ENCODE measurements at places on chromosomes 1 and 21.

DNA sequence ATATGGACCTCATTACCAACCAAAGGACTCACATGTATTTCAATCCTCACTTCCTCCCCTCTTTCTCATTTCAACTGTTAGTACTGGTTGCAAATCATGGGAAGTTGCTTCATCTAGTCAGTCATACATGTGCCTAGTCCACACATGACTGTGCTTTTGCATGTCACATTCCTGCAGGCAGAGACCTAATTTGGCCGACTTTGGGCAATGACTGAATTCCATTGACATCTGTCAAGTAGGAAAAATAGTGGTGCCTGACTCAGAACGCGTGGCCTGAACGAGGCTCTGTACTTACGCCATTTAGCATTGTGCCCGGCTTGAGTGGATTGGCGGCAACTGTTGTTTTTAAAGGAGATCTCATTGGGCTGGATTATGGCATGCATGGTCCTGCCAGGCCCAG lies 18.0 kb downstream of the PTPRU start:
- DNase-seq, result no peak

DNA sequence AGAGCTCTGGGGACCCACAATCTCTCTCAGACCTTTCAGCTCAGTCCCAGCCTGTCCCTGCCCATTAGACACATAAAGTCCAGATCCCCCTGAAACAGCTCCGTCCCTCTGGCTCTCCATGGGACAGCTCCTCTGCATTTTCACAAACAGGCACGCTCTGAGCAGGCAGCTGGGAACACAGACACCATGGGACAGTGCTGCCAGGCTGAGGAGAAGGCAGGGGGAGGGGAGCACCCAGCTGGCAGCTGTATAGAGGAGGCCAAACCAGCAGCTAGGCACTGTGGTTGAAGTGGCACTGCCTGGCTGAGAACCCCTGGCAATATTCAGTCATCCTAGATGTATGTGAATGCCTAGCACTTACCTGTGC lies 2.0 kb downstream of the TMEM63A start:
- DNase-seq, result no peak

GRCh38 chr1:76868154-76868882 lies 1.0 kb downstream of the ST6GALNAC5 start:
- DNase-seq, result no peak

GRCh38 chr1:25020173-25020845 lies 90.2 kb upstream of the RUNX3 start:
- DNase-seq, result no peak

DNA sequence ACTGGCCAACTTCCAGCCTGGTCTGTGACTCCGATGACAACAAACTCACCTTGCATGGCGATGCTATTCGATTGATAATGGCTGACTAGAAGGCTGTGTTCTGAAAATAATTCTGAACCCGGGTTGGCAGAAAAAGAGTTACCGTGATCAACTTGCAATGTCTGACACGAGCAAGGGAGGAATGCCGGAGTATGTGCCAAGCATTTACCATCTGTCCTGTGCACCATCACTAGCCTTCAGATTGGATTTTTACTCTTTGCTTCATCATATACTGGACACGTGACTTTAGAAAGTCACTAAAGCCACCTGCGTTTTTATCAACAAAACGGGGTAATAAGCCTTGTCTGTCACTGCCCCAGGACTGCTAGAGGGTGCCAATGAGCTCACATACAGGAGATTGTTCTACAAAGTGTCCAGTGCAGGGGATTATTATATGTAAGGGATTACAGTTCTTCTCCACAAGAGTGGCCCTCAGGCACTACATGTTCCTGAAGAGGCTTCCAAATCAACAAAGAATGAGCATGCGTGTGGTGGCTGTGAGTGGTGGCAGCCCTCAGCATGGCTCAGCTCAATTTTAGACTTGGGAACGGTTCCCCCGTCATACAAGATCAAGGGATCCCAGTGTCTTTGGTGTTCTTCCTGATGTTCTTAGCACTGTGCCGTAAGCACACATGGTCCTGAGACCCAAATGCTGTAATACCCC lies 35.8 kb downstream of the SSBP3 start:
- DNase-seq, result no peak

- DNase-seq, result no peak
Observed at GRCh38 chr1:38804062-38804886, 55.3 kb downstream of the RRAGC start.

GRCh38 chr1:150134537-150134936 lies 15.2 kb upstream of the PLEKHO1 start:
- no peak for DNase-seq

- no peak for DNase-seq
Observed at GRCh38 chr1:3004285-3005205, 16.7 kb upstream of the ACTRT2 start.

- no peak for DNase-seq
Observed at GRCh38 chr21:36750576-36750959, 51.7 kb downstream of the SIM2 start.

DNA sequence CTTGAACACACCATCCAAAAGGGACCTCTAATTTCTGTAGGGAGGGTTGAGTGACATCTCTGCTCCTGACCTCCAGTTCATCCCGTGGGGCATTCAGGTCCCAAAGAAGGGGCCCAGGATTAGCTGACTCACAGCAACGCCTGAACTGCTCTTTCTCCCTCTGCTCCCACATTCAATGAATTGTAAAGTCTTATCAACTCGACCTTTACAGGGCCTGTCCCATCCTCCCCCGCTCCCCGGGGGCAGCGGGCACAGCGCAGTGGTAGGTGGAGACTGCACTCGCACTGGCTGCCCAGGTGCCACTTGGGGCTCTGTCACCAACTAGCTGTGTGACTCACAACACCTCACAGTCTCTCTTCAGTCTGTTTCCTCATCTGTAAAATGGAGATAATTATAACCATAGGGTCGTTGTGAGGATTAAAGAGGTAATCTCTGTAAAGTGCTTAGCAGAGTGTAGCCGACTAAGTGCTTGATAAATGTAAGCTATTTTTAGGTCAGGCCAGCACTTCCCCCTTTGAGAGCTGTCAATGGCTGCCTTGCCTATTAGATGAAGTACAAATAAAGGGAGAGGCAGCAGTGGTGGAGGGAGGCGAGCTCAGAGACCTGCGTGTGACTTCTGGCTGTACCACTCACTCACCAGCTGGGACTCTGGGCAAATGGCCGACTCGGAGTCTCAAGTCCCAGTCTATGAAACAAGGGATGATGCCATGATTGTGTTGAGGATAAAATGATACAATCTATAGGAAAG lies 637 bp upstream of the MYBPHL start:
- no peak for DNase-seq

GRCh38 chr1:43317817-43318471 lies 17.2 kb downstream of the TIE1 start:
- no peak for DNase-seq

DNA sequence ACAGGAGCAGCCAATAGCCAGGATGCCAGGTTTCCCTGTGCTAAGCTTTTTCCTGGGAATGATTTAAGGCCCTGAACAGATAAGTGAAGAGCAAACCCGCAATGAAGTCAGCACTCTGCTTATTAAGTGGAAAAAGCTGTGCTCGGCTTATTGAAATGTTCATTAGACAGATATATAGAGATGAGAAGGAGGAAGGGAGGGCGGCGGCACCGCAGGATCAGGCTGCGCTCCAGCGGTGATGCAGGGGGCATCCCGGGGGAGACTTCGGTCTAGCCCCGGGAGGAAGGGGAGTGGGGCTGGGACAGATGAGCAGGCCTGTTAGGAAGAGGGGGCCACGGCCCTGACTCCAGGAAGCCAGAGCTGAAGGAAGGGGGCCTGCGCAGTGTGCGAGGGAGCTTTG lies 115.0 kb downstream of the TMEM53 start:
- no peak for DNase-seq

DNA sequence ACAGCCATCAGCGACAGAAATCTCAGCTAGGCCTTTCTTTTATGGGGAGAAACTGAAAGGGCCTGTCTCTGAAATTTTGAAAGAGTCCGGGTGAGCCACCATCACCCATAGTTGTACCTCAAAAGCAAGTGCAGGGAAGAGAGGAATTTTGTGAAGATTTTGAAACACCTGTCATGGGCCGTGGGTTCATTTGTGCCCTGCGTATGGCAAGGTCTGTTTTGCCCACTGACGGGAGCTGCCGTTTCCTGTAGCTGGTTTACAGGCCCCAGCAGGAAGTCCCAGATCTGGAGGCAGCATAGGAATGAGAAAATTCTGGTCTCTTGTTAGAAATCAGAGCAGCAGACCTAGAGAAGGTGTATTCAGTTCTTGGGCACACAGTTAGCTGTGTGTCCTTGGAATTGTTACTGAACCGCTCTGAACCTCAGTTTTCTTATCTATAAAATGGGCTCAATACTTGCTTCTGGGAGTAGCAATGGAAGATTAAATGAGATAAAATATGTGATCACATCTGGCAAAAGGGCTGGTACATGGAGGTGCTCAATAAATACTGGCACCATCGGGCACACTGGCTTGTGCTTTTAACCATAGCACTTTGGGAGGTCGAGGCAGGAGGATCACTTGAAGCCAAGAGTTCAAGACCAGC lies 52.5 kb downstream of the MAN1C1 start:
- DNase-seq, result no peak

DNA sequence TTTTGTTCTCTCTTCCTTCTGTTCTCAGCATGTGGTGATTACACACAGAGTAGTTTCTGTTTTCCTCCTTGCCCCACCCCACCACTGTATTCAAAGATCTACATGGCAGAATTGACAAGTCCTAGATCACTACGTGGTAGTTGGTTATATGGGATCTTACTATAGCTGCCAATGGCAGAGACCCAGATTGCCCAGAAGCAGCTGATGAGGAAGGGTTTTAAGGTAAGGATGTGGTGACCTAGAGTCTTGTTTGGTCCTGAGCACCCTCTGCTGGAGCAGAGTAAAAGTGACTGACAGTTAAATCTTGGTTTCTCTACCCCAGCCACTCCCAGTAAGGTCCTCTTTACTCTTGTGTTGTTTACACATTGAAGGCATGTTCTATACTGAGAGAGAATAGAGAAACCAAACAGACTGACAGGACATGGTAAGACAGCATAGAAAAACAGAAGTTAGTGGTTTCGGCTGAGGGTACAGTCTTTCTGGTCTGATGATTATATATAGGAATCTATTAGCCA lies 22.8 kb upstream of the STRIP1 start:
- no peak for DNase-seq

- no peak for DNase-seq
Observed at GRCh38 chr1:76857138-76857537, 10.1 kb upstream of the ST6GALNAC5 start.

- DNase-seq, result no peak
Observed at GRCh38 chr1:174204697-174205308, 45.5 kb downstream of the RABGAP1L start.

- DNase-seq, result no peak
Observed at GRCh38 chr1:10267319-10267718, 56.9 kb downstream of the KIF1B start.

GRCh38 chr1:10286244-10286643 lies 75.9 kb downstream of the KIF1B start:
- no peak for DNase-seq

DNA sequence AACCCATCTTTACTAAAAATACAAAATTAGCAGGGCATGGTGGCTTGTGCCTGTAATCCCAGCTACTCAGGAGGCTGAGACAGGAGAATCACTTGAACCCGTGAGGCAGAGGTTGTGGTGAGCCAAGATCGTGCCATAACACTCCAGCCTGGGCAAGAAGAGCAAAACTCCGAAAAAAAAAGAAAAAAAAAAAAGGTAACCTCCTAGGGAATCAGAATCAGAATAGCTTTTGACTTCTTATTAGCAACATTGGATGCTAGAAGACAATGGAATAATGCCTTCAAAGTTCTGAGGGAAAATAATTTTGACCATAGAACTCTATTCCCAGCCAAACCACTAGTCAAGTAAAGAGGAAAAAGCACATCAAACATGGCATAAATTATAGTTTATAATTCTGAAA lies 60.9 kb downstream of the LMO4 start:
- no peak for DNase-seq

DNA sequence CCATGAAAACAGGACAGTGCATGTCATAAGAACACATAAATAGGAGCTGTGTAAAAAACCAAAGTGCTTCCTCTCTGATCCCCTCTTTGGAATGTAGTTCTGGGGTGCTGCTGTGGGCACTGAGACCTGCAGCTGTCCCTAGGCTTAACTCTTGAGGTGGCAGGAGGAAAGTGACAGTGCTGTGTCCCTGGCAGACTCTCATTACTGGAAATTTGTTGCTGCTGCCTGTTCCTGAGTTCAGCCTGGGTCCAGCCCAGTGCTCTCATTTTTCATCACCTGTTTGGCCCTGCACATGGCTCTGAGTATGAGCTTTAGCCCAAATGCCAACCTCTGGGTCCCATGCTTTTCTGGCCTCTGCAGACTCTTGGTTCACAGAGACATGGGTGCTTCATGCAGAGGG lies 329.3 kb downstream of the DSCAM start:
- no peak for DNase-seq

- no peak for DNase-seq
Observed at GRCh38 chr1:8065369-8065768, 39.3 kb upstream of the ERRFI1 start.

DNA sequence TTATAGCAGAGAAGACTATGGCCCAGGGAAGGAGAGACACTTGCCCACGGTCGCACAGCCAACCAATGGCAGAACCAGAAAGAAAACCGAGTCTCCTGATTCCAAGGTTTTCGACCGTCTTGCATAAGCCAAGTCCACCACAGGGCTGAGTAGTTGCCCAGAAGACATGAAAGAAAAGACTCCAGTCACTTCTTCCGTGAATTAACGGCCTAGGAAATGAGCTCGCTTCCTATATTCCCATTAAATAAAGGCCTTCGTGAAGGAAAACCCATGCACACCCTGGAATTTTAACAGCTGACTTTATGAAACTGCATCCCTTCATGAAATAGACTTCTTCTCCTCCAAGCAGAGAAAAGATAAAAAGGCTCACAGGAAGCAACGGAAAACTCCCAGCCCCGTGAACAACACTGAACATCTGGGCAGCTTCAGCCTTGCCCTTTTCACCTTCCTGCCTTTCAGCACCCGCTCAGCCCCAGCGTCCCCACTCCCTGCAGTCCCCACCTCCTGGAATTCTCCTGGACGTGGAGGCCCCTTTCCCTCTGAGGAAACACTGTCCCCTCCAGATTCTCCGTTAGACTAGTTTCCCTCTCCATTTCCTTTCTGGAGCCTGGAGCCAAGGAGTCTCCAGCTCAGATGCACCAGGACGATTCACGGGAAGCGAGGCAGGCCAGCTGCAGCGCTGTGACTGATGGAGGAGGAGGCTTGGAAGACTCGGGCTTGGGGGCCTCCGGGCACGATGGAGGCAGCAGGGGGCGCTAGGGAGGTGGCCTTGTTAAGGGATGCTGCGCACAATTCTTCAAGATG lies 2.7 kb upstream of the MYOC start:
- peak; percentile 10 for DNase-seq

DNA sequence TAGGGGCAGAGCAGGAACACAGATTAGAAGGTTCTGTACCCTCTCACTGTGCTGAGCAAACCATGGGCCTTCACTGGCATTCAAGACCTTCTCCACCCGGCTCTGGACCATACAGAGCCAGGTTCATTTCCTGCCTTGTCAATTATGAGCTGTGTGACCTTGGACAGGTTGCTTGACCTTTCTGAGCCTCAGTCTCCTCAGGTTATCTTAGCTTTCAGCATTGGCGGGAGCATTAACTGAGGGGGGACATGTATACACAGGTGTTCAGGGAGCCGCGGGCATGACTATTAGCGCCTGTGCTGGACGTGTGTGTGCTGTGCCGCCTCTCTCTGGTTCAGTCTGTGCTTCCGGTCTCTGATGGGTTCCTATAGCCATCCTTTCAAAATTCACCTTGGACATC lies 32.1 kb downstream of the HTR6 start:
- no peak for DNase-seq

GRCh38 chr21:42346441-42346840 lies 4.4 kb downstream of the TFF2 start:
- no peak for DNase-seq
